Progenitor cell of endocrine pancreas (in vitro differentiated cells): ENCODE measurements at places on chromosomes 4 and X. TPM values are rescaled to one million over a fixed set of nuclear protein-coding genes. Genes with fewer than 3 reads are reported as not detected.
A peak's percentile ranks its signal among the peaks of the same experiment; 100 is the strongest.

DNA sequence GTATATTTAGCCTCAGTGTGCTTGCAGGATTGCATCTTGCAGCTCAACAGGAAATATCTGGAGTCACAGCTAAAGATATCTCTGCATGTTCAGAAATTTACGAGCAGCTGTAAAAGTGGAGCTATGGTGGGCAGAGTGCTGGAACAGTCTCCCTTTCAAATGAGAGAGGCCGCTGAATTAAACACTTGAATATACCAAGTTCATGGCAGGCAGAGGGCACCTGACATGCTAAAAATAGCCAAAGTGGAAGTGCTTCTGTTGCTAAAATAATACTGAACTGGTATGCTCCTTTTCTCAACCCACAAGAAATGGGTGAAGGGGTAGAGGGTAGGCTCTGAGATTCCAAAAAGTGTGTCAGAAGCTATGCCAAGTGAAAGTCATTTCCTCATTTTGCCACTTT, 98.1 kb downstream of the MGST2 start:
- DNase-seq, result no peak

- DNase-seq, result no peak
Measured at GRCh38 chr4:127509155-127509554, 123.6 kb upstream of the INTU start.

DNA sequence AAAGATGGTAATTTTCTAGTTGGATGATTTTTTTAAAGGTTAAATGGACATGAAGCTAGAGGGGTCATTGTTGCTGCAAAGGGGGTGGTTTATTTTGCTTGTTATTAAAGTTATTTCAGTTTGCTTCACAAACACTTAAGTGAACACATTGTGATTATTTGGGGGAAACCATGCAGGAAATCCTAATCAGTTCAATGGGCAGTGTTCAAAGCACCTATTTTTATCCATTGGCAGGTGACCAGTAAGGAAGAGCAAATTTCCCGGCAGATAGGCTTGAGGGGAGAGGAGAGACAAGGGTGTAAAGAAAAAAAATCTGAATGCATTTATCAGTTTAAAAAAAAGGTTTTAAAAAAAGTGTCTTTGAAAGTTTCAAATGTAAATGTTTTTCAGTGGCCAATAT, 17.6 kb downstream of the GPR174 start:
- DNase-seq, result no peak

GRCh38 chrX:155966876-155967275, 30.6 kb upstream of the IL9R start:
- no peak for DNase-seq

GRCh38 chr4:186942758-186943377, 219.2 kb upstream of the FAT1 start:
- DNase-seq, result no peak

GRCh38 chr4:7382634-7383014, 52.1 kb downstream of the PSAPL1 start:
- DNase-seq, result no peak

GRCh38 chr4:98556451-98556850, 102.0 kb downstream of the TSPAN5 start:
- DNase-seq, result no peak

DNA sequence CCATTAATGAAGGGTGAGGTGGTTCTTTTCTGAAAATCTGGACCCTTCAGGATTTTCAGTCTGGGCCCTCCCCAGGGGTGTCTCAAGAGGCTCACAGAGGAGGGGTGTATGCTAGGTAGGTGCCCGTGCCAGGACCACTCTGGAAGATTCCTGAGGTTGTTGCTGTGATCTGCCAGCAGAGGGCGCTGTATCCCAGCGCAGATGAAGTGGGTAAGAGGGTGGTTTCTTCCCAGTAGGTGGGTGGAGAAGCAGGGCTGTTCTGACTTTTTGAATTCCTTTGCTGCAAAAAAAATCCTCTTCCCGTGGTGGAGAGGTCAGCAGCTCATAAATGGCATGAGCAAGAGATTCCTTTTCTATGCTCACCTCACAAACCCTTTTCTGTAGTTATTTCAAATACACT, 51.1 kb downstream of the SCML1 start:
- DNase-seq, result no peak

DNA sequence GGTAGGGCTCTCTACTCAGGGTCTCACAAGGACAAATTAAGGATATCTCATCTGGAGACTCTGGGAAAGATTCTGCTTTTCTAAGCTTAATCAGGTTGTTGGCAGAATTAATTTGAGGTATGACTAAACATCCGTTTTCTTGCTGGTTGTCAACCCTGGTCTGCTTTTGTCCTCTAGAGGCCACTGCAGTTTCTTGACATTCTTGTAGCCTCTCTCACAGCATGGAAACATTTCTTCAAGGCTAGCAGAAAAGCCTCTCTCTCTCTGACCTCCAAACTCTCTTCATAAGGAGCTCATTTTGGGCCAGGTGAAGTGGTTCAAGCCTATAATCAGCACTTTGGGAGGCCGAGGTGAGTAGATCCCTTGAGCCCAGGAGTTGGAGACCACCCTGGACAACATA, 749.5 kb upstream of the PCDH7 start:
- no peak for DNase-seq

DNA sequence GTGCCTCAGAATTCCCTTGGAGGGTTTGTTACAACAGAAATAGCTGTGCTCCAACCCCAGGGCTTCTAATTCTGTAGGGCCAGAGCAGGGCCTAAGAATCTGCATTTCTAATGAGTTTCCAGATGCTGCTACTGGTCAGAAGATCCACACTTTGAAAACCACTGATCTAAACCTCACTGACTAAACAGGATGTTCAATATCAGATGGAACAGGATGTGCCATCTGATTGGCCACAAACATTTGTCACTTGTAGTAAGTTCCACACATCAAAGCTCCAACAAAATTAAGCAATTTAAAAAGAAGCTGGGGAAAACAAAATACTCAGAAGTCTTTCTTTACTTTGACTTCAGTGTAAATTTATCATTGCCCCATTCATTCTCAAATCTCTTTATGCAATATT, 14.3 kb downstream of the CASK start:
- DNase-seq, result no peak

GRCh38 chr4:110197529-110198042, 829 bp downstream of the ELOVL6 start:
- DNase-seq, result peak; percentile 20

- DNase-seq, result no peak
Measured at GRCh38 chr4:171430495-171430894, 382.7 kb upstream of the GALNTL6 start.

- DNase-seq, result no peak
Measured at GRCh38 chr4:105837037-105837436, 58.2 kb upstream of the NPNT start.

Gene SSX3
- not detected in 2 replicates for total RNA-seq

Gene MTMR8
- 4.8 and 6.0 TPM in 2 replicates for total RNA-seq

Gene SPANXA2
- total RNA-seq, result not detected in 2 replicates

Gene ASB11
- not detected in 2 replicates for total RNA-seq
